ENCODE measurements at places on chromosomes 13 and 19.

GRCh38 chr19:45592366-45592765 lies 7.8 kb upstream of the OPA3 start:
- peaks cover 17% of the 10 kb centered on the region for H3K27me3 ChIP-seq
- no peak overlapping the region for H3K4me3 ChIP-seq
- no peaks in the 10 kb centered on the region for H3K4me1 ChIP-seq
- H3K36me3 ChIP-seq: no peaks in the 10 kb centered on the region

DNA sequence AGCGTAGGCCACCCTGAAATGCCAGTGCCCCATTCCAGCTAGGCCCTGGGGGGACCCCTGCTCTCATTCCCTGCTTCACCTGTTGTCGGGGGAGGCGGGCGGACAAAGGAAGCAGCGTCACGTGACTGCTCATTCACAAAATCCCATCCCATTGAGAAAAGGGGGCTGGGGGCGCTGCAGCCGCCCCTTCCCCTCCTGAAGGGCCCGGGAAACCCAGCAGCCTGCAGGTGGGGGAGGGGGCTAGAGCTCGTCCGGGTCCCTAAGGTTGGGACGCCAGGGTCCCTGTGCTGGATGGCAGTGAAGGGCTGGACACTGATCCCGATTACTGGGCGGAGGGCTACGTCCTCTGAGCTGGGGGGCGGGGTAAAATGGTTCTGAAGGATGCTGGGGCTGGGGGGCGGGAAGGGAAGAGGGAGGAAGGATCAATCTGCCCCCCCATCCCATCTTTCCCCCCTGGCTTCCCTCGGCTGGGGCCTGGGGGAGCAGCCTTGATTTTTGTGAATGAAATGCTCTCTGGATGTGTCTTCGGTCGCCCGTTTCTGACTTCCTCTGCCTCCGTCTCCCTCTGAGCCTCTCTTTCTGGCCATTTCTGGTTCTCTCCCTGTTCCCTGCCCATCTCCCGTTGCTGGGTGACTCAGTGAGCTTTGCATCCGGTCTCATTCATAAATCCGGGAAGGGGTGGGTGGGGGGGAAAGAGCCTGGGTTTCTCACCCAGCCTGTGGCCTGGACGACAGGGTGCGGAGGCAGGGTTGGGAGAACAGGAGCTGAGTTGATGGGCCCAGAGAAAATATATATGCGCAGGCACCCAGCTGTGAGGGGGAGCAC lies 816 bp downstream of the SPRED3 start:
- no peak for DNase-seq
- peaks cover 71% of the 10 kb centered on the region for H3K27me3 ChIP-seq
- peaks cover 18% of the 10 kb centered on the region for H3K4me1 ChIP-seq
- H3K27ac ChIP-seq: no peak overlapping the region
- no peak overlapping the region for H3K4me3 ChIP-seq
- H3K36me3 ChIP-seq: peaks cover 5% of the 10 kb centered on the region

DNA sequence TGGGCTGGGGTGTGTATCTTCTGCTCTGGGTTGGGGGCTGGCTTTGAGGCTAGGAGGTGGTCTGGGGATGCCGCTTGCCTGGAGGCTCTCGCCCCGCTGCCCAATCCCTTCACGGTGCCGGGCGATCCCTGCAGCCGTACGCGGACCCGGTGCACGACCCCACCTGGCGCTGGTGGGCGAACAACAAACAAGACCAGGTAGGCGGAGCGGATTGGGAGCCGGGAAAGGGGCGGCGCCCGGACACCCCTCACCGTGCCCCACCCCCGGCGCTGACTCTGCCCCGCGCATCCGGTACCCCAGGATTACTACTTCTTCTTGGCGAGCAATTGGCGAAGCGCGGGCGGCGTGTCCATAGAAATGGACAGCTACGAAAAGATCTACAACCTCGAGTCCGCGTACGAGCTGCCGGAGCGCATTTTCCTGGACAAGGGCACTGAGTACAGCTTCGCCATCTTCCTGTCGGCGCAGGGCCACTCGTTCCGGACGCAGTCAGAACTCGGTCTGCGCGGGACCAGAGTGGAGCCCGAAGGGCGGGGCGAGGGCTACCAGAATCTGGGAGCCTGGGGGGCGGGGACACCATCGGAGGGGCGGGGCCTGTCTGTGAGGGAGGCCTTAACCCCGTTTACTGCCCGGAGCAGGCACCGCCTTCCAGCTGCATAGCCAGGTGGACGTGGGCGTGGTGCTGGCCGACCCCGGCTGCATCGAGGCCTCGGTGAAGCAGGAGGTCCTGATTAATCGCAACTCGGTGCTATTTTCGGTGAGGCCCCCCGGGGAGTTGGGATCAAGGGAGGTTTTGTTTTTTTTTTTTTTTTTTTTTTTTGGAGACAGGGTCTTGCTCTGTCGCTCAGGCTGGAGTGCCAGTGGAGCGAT lies 12.1 kb upstream of the PSMD8 start:
- H3K36me3 ChIP-seq: no peaks in the 10 kb centered on the region
- peak overlapping the region; percentile 37 for H3K4me3 ChIP-seq
- peak; percentile 59 for DNase-seq
- peaks cover 28% of the 10 kb centered on the region for H3K27me3 ChIP-seq
- no peak overlapping the region for H3K27ac ChIP-seq

DNA sequence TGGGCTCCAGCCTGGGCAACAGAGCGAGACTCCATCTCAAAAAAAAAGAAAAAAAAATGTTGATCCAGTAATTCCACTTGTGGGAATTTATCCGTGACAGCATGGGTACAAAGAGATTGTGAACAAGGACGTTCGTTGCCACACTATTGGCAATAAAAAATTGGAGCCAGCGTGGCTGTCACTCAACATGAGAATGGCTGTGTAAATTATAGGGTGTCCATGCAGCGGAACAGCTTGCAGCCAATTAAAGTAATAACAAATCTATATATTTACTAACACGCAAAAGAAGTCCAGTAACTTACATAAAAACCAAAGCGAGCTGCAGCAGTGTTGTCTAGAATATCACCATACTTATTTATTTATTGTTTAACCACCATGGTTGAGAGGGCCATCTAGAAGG lies 19.3 kb downstream of the DPF1 start:
- no peak overlapping the region for H3K27ac ChIP-seq
- DNase-seq: no peak
- H3K4me3 ChIP-seq: no peak overlapping the region
- peaks cover 4% of the 10 kb centered on the region for H3K4me1 ChIP-seq
- peaks cover 16% of the 10 kb centered on the region for H3K27me3 ChIP-seq

DNA sequence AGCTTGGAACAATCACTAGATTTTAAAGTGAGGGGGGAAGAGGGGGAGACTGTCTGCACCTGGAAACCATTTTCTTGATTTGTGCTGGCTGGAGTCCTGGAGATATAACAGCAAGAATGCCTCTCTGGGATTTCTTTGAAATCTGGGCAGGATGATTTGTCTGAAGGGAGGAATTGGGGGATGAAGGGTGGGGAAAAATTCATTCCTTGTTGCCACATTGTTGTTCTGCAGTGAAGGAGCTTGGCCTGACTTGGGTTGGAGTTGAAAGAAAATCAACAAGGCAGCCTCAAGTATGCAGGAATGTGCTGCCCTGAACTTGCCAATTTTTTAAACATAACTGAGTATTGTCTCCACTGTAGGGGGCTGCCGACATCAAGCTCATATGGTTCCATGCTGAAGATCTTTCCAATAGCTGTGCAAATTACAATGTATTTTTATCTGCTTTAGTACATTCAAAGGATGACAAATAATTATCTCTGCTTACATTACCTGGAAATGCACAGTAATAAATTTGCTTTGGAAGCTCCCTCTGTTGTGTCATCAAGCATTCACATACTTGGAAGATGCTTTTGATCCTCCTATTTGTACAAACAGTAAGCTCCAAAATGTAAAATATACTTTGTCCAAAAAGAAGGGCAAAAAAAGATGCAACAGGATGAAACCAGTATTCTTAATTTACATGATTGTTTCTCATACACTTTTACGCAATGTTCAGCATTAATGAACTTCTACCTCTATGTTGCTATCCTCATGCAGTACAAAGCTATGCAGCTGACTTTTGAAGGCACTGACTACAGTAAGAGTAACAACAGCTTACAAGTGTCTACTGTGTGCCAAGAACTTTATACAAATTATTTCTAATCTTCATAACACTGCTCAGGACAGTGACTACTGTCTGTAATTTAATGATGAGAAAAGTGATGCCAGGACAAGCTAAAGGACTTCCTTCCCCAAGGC lies 627.9 kb upstream of the KLF12 start:
- no peak overlapping the region for H3K27ac ChIP-seq
- DNase-seq: no peak
- no peaks in the 10 kb centered on the region for H3K36me3 ChIP-seq
- H3K4me1 ChIP-seq: no peaks in the 10 kb centered on the region
- no peaks in the 10 kb centered on the region for H3K27me3 ChIP-seq

- H3K36me3 ChIP-seq: peaks cover 16% of the 10 kb centered on the region
- H3K27ac ChIP-seq: no peak overlapping the region
- H3K4me3 ChIP-seq: no peak overlapping the region
- no peaks in the 10 kb centered on the region for H3K4me1 ChIP-seq
Observed at GRCh38 chr13:41606646-41607045, 149.3 kb downstream of the RGCC start.

DNA sequence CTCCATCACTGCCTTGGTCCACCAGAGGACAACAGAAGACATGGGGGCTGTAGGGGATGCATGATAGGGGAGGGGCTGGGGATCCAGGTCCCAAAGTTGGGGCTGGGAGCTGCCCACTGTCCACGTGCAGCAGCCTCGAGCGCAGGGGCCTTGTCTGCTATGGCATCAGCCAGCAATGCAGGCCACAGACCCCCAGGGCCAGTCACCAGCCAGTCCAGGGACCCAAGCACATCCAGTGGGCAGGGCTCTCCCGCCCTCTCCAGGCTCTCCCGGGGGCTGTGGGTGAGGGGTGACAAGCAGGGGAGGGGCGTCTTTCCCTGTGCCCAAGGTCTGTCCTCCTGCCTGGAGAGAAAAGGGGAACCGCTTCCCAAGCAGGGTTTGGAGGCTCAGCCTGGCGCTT lies 32.8 kb downstream of the PEPD start:
- peaks cover 3% of the 10 kb centered on the region for H3K4me1 ChIP-seq
- H3K27me3 ChIP-seq: no peaks in the 10 kb centered on the region
- H3K4me3 ChIP-seq: no peak overlapping the region
- H3K36me3 ChIP-seq: no peaks in the 10 kb centered on the region
- no peak for DNase-seq

DNA sequence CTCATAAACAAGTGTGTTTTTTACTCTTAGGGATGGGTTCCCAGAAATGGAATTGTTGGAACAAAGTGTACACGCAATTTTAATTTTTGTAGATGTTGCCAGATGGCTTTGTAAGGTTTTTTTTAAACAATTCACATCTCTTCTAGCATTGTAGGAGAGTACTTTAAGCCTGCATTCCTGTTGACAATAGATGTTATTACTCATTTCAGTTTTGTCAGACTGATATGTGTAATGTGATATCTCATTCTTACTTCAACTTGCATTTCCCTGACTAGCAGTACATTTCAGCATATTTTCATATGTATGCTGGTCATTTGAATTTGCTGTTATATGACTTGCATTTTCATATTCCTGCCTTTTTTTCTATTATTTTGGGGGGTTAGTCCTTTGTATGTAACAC lies 186.6 kb upstream of the SLITRK6 start:
- H3K4me3 ChIP-seq: no peak overlapping the region
- no peak for DNase-seq
- no peaks in the 10 kb centered on the region for H3K4me1 ChIP-seq
- no peak overlapping the region for H3K27ac ChIP-seq
- H3K27me3 ChIP-seq: no peaks in the 10 kb centered on the region

- no peak overlapping the region for H3K27ac ChIP-seq
- H3K4me3 ChIP-seq: no peak overlapping the region
- DNase-seq: no peak
- H3K4me1 ChIP-seq: no peaks in the 10 kb centered on the region
- no peaks in the 10 kb centered on the region for H3K36me3 ChIP-seq
Observed at GRCh38 chr13:77599351-77599750, 63.8 kb downstream of the SCEL start.

DNA sequence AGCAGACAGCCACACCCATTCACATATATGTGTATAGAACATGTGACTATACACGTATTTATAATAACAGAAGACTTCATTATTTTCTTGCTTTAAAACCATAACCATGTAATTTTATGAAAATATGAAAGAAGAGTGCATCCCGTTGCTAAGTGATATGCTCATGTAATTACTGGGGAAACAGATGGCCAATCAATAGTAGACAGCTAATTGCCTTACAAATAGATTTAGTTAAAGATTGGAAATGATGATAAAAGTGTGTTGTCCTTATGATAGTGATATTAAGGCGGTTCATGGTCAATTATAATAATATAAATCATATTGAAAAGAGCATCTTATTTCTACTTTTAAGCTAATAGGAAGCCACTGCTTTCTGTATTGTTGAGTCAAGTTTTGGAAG lies 95.9 kb downstream of the RFC3 start:
- no peak overlapping the region for H3K4me3 ChIP-seq
- no peak for DNase-seq
- H3K27me3 ChIP-seq: no peaks in the 10 kb centered on the region
- no peak overlapping the region for H3K27ac ChIP-seq
- H3K4me1 ChIP-seq: no peaks in the 10 kb centered on the region

DNA sequence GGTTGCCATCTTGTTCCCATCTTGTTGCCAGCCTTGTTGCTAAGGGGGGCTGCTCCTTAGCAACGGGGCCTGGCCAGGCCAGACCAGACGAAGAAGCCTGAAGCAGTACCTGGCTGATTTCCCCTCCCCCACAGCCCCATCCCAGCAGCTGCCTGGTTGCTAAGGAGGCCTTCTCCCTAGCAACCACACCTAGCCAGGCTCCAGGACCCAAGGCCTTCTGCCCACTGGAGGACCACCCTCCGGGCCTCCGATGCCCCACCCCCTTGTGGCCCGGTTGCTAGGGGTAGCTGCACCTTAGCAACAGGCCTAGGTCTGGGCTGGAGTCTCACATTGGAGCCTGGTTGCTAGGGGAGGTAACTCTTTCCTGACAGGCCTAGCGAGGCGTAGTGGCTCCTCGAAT lies 3.9 kb downstream of the PRRG2 start:
- no peak for DNase-seq
- H3K27ac ChIP-seq: no peak overlapping the region
- no peaks in the 10 kb centered on the region for H3K36me3 ChIP-seq

GRCh38 chr13:54029226-54029625 lies 1000.6 kb downstream of the OLFM4 start:
- no peak overlapping the region for H3K27ac ChIP-seq

DNA sequence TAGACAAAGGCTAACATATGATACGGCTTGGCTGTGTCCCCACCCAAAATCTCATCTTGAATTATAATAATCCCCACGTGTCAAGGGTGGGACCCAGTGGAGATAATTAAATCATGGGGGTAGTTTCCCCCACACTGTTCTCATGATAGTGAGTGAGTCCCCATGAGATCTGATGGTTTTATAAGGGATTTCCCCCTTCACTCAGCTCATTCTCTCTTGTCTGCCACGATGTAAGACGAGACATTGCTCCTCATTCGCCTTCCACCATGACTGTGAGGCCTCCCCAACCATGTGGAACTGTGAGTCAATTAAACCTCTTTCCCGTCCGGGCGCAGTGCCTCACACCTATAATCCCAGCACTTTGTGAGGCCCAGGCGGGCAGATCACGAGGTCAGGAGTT lies 143.5 kb downstream of the RXFP2 start:
- H3K4me3 ChIP-seq: no peak overlapping the region
- no peak overlapping the region for H3K27ac ChIP-seq
- no peaks in the 10 kb centered on the region for H3K4me1 ChIP-seq
- no peaks in the 10 kb centered on the region for H3K36me3 ChIP-seq
- DNase-seq: no peak

- H3K36me3 ChIP-seq: no peaks in the 10 kb centered on the region
- no peak overlapping the region for H3K4me3 ChIP-seq
- no peak for DNase-seq
- no peak overlapping the region for H3K27ac ChIP-seq
Observed at GRCh38 chr13:112249644-112250610, 126.2 kb upstream of the SPACA7 start.

Data from thymus (tissue), 14 donors.